ENCODE measurements at places on chromosomes 2 and 18. TPM values are rescaled to one million over a fixed set of nuclear protein-coding genes. Genes with fewer than 3 reads are reported as not detected.
A peak's percentile ranks its signal among the peaks of the same experiment; 100 is the strongest.

DNA sequence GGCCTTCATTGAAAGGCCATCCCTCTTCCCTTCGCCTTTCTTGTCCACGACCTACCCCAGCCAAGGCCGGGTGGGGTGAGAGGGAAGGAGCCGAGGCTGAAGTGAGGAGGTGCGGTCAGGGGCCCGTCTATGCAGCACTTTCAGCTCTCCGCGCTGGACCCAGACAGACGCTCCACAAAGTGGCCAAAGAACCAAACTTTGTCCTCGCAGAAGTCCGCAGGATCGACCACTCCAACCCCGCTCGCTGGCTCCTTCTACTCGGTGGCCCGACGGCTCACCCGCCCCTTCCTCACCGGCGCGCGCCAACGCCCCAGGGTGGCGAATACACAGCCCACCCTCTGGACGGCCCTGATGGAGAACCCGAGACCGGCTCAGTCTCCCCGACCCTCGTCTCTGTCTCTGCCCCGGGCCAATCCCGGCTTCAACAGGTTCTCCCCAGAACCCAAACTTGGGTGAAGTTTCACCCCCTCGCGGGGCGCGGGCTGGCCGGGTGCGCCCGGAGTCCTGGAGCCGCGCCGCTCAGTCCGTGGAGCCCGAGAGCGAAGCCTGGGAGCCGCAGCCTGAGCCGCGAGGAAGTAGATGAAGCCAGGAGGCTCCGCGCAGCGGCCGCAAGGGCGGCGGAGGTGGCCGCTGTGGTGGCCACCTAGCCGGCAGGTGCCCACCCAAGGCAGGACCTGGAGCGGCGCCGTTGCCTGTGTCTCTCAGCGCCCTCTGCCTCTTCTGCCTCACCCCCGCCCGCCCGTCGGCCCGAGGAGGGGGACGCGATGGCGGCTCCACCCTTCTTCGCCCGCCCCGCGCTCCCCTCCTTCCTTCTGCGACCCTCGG is 26.7 kb upstream of the ALPP start:
- no peaks in the 10 kb centered on the region for H3K36me3 ChIP-seq
- no peak overlapping the region for H3K4me3 ChIP-seq

DNA sequence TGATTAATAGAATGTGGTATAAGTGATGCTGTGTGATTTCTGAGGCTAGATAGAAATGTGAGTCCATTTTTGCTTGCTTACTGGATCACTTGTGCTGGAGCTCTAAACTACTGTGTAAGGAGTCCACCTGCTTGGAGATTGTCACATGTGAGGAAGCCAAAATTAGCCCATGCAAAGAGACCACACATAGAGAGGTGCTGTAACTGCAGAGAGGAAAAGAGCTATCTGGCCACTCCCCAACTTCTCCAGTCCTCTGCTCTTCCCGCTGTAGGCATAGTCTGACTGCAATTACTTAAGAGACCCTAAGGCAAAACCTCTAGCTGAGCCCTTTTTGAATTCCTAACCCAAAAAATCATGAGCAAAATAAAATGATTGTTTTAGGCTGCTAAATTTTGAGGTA is 120.6 kb upstream of the FBXO11 start:
- DNase-seq = no peak
- H3K4me3 ChIP-seq = no peak overlapping the region
- H3K36me3 ChIP-seq = no peaks in the 10 kb centered on the region
- H3K27ac ChIP-seq = no peak overlapping the region

GRCh38 chr2:163343316-163343715 is 392.5 kb downstream of the FIGN start:
- peaks cover 3% of the 10 kb centered on the region for H3K4me1 ChIP-seq
- no peak overlapping the region for H3K27ac ChIP-seq
- DNase-seq = no peak
- no peaks in the 10 kb centered on the region for H3K27me3 ChIP-seq

DNA sequence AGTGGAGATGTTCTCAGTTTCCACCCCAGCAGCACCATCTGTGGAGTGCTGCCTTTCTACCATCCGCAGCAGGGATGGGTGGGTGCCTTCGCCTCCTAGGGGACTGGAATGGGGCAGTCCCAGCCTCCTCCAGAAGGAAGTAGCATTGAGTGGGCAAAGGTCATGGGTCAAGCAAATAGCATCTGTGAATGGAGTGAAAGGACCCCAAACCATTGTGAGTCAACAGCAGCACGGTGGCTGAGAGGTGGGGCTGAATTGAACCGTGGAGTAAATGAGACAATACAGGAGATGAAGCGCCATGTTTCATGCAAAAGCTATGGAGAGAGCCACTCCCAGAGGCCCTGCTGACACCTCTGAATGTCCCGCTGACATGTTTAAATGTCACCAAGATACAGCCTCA is 9.7 kb downstream of the GPR55 start:
- no peak overlapping the region for H3K4me3 ChIP-seq
- H3K27ac ChIP-seq = no peak overlapping the region
- no peaks in the 10 kb centered on the region for H3K27me3 ChIP-seq
- H3K36me3 ChIP-seq = no peaks in the 10 kb centered on the region

GRCh38 chr2:60316381-60317033 is 236.9 kb downstream of the BCL11A start:
- no peaks in the 10 kb centered on the region for H3K36me3 ChIP-seq
- H3K4me3 ChIP-seq = no peak overlapping the region
- DNase-seq = peak; percentile 74

- H3K27ac ChIP-seq = no peak overlapping the region
- no peaks in the 10 kb centered on the region for H3K36me3 ChIP-seq
- H3K27me3 ChIP-seq = no peaks in the 10 kb centered on the region
- no peak for DNase-seq
These were observed 14.9 kb downstream of the DPP4 start for GRCh38 chr2:162058973-162059668.

The IFIH1 gene
- total RNA-seq = 12.3 TPM

All from vagina (tissue), 2 donors.